ENCODE measurements at places on chromosomes 4 and X.

DNA sequence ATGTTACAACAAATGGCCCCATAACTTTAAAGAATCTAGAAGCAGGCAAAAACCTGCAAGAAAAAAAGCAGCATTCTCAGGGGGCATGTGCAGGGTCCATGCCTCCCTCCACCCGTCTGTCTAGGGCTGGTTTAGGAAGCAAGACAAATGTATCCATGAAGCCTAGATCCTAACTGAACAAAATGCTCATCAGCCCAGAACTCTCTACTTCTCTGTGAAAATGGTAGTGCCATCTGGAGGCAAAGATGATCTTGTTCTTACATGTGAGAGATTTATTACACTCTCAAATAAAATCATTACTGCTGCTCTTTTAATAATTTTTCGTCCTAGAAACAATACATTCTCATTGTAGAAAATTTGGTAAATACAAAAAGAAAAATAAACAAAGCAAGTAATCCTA lies 26.7 kb downstream of the NR3C2 start:
- DNase-seq, result no peak

DNA sequence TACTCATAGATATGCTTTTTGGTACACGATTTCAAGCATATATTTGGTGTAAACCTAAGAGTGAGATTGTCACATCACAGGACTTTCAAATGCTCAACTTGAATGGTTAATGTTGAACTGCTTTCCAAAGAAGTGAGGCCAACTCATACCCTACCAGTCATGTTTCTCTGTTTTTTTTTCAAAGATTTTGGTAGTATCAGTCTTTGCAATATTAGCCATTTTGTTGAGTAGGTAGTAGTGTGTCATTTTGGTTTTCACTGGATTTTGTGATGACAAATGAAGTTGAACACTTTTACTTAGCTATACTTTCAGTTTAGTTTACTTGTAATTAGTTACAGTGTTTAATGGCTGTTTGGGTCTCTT lies 12.5 kb upstream of the HS3ST1 start:
- DNase-seq, result no peak

DNA sequence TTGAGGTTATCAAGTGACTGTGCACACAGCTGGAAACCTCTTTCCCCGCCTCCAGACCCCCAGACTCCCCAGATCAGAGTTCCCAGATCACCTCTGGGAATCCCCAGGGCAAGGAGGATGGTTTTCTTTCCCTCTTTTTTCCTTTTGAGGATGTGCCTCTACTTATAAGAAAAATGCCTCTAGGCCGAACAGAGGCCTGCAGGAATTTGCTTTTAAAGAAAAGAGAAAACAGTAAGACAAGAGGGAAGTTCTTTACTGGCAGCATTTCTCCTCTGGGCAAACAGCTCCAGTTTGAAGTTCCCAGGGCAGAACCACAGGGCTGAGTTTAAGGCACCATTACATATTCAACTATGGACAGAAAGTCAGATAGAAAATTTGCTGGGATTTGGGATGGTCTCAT lies 837.9 kb upstream of the LCORL start:
- DNase-seq, result no peak

DNA sequence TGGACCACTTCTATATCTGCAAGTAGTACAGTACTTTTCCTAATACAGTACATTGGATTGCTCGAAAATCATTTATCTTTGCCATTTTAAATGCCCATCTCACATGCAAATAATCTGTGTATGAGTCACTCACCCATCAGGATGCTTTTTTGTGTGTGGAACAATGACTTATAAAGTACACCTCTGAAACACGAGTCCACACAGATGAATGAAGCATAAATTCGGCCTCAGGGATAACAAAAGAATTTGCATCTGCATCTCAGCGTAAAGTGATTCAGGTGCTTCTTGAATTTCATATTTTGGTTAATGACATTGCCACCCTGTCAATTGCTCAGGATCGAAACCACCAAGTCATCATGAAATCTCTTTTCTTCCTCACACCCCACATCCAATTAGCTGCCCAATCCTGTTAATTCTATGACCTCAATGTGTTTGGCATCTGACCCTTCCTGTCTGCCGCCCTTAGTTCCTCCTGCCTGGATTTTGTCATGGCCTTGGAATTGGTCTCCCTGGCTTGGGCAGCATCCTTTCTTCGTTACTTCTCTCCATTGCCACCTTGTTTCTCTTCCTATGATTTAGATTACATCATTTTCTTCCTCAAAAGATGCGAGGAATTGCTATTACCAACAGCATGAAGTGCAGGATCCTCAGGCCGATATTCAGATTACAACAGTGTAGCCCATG lies 161.6 kb upstream of the MID1 start:
- no peak for DNase-seq

- no peak for DNase-seq
These were observed 48.7 kb downstream of the HTT start for GRCh38 chr4:3123181-3123671.

DNA sequence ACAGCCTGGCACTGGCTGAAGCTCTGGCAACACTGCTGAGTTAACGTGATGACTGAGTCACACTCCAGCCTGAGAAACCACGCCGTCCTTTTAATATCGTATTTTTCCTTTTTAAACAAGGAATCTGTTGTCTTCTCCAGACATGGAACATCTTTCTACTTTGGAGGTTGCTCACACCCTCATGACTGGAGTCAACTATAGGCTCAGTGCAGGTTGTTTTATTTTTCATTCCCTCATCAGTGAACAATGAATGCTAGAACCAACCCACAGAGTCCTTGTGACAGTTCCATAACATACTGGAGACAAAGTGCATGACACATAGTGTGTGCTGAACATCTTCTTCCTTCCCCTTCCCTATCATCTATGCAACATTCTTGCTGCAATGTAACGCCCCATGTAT lies 76.8 kb upstream of the CPEB2 start:
- no peak for DNase-seq

GRCh38 chr4:66590488-66591215 lies 920.4 kb upstream of the EPHA5 start:
- no peak for DNase-seq

GRCh38 chr4:110268790-110269189 lies 70.4 kb upstream of the ELOVL6 start:
- no peak for DNase-seq

DNA sequence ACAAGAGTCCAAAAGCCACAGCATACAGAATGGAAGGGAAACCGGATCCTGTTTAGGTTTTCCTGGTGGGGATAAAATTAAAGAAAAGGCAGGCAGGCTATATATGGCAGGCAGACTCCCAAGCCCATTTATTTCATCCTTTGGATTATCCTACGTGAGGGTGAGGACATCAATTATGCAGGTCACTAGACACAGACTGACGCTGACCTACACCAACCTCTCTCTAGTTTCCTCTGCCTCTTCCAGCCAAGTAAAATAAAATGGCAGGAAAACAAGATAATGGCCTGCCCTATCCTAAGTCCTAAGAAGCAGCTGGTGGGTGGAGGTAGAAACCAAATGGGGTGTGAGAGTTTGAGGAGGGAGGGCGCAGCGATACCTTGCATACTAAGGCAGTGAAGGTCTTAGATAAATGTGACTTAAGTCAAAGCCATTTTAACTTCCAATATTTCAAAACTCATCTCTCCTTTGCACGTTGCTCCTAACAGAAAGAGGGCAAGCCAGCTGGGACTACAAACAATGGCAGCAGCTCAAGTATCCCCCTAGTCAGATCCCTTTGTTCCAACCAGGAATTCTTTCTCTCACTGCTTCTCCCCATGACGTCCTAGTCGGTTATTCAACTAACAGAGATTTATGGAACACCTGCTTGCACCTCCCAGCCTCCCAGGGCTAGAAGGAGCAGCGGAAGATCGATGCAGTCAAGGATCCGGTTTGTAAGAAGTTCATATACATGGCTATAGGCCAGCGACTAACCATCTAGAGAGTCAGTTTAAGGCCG lies 72.8 kb downstream of the IRF2 start:
- DNase-seq, result no peak

DNA sequence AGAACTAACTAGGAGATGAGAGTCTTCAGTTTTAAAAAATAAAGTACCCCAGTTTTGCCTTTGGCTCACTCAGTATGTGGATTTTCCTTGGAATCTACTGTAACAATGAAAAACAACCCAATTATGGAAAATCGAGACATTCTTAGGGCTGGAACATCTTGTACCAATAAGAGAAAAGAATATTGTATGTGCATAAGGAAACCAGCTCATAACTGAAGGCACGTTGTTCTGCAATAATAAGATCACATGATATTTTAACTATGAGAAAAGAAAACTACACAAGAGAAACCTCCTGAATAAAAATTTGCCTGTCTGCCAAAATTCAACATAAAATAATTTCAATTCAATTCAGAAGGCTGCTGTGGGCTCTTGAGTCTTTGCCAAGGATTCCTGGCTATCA lies 261.8 kb upstream of the EDNRA start:
- no peak for DNase-seq

GRCh38 chr4:128974136-128974581 lies 119.2 kb downstream of the SCLT1 start:
- DNase-seq, result no peak

DNA sequence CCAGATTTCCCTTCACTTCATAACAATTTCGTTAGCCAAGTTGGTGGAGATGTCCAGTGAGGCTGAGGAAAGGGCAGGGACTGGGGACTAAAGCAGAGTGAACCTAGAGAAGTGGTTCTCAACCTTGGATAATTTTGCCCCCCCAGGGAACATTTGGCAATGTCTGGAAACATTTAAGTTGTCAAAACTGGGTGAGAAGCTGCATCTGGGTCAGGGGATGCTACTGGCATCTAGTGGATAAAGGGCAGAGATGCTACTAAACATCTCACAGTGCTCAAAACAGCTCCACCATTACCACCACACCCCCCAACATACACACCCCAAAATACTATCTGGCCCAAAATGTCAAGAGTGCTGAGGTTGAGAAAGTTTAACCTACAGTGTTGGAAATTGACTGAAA lies 32.0 kb upstream of the FGF16 start:
- DNase-seq, result no peak

GRCh38 chrX:56366901-56367300 lies 134.7 kb downstream of the KLF8 start:
- no peak for DNase-seq

- DNase-seq, result no peak
These were observed 52.0 kb upstream of the ATOH1 start for GRCh38 chr4:93776386-93777080.

DNA sequence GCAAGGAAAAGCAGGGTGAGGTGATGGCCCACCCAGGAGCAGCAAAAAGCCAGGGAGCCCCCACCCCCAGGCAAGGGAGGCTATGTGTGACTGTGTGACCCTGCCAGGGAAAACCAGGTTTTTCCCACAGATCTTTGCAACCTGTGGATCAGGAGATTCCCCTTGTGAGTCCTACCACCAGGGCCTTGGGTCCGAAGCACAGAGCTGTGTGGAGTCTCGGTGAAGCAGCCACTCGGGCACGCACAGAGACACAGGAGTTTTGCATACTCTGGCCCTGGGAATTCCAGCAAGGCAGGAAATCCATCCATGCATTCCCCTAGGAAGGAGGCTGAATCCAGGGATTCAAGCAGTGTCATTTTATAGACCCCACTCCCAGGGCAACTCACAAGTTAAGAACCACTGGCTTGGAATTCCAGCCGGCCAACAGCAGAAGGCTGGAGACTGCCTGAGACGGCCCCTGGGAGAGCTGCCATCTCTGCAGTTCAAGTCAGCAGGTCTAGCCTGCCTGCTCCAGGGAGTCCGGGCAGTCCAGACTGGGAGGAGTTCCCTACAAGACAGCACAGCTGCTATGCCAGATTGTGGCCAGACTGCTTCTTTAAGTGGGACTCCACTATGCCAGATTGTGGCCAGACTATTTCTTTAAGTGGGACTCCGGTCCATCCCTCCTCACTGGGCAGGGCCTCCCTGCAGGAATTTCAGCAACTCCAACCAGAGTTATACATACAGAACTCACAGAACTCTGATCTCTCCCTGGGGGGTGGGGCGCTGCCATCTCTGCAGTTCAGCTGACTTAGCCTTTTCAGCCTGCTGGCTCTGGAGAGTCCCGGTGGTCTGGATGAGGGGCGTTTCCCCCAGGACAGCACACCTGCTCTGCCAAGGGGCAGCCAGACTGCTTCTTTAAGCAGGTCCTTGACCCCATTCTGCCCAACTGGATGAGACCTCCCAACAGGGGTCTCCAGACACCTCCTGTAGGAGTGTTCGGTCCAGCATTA lies 85.1 kb upstream of the ADAD1 start:
- DNase-seq, result no peak

- no peak for DNase-seq
These were observed 119.1 kb upstream of the CNKSR2 start for GRCh38 chrX:21255032-21255618.

GRCh38 chrX:46255046-46255445 lies 290.2 kb downstream of the ZNF674 start:
- DNase-seq, result no peak

DNA sequence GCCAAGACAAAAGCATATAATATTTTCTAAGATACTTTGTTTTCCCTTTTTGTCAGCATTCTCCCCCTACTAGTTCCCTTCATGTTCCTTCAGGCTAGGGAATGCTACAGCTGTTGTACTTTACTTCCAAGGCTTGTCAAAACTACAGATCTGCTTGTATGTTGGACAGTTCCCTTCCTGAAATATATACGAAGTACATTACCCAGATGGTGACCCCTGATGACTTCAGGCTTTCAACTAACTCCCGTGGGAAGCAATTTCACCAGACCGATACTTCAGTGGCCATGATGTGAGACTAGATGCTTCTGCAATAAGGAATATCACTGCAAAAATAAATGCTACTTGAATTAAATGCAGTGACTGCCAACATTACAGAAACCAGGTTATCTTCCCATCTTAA lies 332.8 kb downstream of the SH2D1A start:
- DNase-seq, result no peak

DNA sequence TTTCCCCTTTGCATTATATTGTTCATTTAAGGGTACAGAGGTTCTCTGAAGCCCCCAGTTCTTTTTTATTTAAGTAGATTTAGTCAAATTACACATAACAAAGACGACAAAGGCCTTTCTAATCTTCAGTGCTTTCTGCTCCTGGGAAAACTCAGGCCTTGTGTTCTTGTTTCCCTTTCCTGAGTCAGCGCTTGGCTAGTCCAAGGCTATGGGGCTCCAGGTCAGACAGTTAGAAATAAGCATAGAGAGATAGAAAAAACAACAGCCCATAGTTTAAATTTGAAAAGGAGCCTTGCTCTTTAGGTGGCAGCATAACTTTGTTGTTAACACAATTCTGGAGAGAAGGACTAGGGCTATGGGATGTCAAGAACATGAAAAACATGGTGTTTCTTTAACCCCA lies 97.3 kb downstream of the PPP1R2C start:
- no peak for DNase-seq

DNA sequence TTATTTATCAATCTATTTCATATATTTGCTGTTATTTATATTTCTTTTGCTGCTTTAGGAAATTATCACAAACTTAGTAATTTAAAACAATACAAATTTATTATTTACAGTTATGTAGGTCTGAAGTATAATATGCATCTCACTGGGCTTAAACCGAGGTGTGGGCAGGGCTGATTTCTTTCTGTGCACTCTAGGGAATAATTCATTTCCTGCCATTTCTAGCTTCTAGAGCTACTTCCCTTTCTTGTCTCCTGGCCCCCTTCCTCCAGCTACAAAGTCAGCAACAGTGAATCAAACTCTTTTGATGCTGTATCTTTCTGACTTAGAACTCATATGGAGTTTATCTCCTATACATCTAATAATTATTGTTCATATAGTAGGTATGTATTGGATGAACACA lies 303.5 kb upstream of the ARSJ start:
- DNase-seq, result no peak

- no peak for DNase-seq
These were observed 19.6 kb downstream of the IL13RA2 start for GRCh38 chrX:114997779-114998178.

All from GM06990 (cell line).